GM03348 (cell line): ENCODE measurements at places on chromosomes 3 and 15.

DNA sequence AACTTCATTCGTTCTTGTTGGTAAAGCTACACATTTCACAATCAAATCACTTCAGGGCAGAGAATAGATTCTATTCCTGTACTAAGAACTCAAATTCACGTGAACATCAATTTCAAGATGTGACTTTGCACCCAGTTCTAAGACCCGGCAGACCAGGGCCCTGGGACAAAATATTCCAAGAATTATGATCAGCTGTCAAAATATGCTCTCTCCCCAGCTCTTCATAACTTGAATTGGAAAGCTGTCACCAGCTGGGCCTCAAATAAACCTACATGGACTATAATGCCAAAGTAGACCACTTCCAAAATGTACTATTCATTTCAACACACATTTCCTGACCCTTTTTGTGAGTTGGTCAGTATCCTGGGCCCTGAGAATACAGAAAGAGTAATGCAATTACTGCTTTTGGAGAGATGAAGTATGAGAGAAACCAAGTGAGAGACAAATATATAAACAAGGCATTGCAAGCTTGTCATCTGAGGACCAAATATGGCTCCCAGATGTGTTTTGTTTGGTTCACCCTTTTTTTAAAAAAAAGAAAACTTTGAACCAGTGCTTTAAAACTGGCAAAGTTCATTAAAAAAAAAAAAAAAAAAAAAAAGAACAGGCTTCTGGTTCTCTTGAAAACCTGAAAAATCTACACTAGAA is 14.9 kb downstream of the MAGI1 start:
- no peak for DNase-seq

DNA sequence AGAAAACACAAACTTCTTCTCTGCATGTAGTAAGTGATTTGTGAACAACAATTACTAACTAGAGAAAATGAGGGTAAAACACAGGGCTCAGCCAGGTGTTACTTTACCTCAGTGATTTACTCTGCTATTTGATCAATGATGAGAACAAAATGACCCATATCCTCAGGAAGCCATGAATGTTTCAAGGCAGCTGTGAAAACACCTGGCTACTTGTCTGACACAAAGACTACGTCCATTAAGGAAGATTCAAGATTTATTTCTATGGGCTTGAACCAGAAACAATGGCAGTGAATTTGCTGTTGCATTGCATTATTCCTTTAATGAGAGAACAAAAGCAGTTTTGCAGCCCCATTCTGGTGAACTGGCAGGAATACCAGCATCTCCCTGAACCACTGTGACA is 374.6 kb upstream of the ARL6 start:
- DNase-seq = no peak

DNA sequence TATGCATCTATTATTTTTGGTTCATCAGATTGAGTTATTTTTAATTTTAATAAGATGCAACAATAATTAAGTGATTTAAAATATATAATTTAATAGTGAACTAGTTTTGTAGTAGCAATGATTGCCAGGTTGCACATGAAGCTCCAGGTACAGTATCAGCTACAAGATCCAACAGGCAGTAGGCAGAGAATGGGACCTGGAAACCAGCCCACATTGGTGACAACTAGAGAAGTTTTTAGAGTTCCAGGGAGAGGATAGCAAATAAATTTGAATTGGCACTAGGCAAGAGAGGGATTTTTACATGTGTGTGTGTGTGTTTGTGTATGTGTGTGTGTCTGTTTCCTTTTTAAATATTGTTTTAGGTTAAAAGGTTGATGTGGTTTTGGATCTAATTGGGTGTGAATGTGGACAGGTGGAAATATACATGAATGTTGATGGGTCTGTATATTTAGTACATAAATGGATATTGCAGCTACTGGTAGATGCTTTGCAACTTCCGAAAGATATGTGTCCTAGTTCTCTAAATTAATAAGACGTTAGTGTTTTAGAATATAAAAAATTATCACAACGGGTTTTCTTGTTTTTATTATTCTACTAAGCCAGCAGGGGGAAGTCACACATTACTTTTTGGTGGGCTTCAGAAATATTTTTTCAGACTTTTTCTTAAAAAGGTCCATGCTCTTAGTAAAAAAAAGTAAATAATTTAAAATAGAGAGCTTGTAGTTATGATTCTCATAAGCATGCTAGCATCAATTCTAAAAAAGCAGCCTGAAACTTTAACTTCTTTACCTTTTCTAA is 110.1 kb upstream of the GBE1 start:
- DNase-seq = no peak

GRCh38 chr3:43289401-43289800 is 3.1 kb downstream of the SNRK start:
- DNase-seq = peak; percentile 26

- no peak for DNase-seq
Measured at GRCh38 chr15:42185801-42186200, 22.3 kb downstream of the VPS39 start.

DNA sequence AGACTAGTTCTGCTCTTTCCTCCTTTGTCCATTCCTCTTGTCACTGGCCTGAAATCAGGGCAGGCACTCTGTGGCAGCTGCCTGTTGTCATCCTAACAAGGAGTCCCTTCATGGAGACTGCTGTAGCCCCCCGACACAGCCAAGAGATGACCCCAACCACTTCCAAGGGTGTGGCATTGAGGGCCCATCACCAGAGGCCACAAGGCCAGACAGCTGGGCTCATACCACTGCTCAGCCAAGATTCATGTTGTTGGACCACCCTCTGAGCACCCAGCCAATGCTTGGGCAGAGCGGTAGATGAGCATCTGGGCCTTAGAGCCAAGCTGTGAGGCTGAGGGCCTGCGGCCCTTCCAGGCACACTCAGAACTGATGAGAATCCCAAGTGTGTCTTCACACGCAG is 85.4 kb downstream of the EPHB1 start:
- no peak for DNase-seq

DNA sequence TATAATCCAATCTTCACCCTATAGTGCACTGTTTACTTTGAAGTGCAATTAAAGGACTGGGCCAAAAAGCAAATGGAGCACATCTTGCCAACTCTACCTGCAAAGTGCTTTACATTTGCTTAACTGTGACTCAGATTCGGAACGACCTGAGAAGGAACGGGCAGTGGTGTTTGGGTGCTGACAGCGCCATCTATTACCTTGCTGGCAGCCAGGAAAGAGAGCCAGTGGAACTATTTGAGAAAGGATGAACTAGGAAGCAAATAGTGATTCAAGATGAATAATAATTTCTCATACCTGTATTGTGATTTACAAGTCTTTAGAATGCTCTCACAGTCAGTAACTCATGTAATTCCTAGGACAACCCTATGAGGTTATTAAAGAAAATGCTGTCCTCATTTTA is 312.9 kb downstream of the PDCD6IP start:
- no peak for DNase-seq

DNA sequence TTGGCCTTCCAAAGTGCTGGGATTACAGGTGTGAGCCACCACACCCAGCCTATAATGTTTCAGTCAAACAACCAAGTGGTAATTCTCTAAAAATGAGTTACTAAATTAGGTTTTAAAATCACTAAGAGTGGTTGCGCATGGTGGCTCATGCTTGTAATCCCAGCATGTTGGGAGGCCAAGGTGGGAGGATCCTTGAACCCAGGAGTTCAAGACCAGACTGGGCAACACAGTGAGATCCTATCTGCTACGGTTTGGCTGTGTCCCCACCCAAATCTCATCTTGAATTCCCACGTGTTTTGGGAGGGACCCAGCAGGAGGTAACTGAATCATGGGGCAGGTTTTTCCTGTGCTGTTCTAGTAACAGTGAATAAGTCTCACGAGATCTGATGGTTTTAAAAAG is 26.1 kb downstream of the SEC11A start:
- no peak for DNase-seq

- DNase-seq = no peak
Measured at GRCh38 chr15:42037656-42038055, 16.8 kb upstream of the PLA2G4E start.
